ENCODE measurements at places on chromosomes 7 and 10. TPM values are rescaled to one million over a fixed set of nuclear protein-coding genes. Genes with fewer than 3 reads are reported as not detected.

FKBP6 gene
- total RNA-seq = not detected

PCDH15 gene
- 0.64 TPM for total RNA-seq

SNX10 gene
- total RNA-seq = 6.1 TPM

HPSE2 gene
- not detected for total RNA-seq

VIPR2 gene
- total RNA-seq = not detected

- no peak for DNase-seq
Measured at GRCh38 chr10:60989400-60989876, 45.5 kb upstream of the RHOBTB1 start.

DNA sequence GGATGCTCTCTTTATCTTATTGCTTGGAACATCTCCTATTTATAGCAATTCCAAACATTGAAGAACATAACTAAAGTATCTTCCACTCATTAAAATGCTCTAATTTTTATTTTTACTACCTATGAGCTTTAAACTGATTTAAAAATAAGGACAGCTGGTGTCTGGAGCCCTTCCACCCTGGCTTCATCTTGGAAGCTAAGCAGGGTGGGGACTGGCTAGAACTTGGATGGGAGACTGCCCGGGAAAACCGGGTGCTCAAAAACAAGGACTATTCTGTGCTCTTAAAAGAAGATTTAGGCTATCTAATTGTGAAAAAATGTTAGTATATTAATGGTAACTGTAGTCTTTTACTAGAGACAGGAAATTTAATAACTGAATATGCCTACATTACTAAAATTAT lies 69.2 kb downstream of the ARMC3 start:
- no peak for DNase-seq

- DNase-seq = no peak
Measured at GRCh38 chr10:47169581-47169980, 130.4 kb upstream of the GDF10 start.

DNA sequence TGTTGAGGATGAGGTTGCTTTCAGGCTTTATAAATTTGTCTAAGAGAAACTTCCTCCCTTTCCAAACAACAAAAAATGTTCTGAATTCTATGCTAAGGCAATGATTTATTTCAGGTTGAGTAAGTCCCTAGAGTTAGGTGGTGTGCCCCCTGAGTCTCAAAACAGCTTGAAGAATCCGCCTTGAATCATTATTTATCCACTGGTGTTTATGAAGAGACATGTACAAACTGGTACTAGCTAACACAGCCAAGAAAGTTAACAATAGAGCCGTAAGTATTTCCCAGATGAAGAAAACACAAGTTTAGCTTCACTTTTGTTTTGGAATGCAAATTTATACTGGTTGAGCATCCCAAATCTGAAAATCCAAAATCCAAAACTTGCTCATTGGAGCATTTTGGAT lies 66.2 kb upstream of the SRPK2 start:
- no peak for DNase-seq

- no peak for DNase-seq
Measured at GRCh38 chr10:78584266-78584665, 484.5 kb upstream of the ZMIZ1 start.

DNA sequence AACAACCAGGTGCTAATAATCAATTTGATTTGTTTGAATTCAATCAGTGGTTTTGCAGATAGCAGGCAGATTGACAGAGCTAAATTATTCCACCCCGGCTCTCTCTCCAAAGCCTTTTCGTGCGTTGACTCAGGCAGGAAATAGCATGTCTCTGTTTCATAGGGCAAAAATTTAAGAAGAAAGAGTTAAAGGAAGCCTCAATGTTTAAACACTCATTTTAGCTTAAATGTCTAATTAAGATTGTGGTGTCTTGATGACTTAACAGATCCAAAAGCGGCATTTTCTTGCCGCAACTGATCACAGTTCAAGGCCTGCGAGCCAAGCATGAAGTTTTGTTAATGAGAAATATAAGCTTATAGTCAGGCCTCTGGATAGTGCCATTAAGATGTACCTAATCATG lies 1051.1 kb upstream of the AUTS2 start:
- DNase-seq = no peak

DNA sequence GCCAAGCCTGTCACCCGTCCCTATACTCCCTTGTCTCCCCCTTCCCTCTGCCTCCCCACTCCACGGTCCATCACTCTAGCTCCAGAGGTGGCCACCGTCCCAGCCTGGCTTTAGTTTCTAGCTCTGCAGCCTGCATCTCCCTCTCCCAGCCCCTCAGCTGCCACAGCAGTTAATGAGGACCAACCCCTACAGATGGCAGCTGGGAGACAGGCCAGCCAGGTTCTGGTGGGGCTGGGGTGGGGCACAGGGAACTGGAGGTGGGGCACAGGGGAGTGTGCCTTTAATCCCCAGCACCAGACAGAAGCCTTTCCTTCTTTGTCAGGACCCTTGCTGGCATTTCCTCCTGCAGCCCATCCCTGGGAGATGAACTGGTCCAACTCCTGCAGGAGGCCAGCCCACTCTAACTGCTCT lies 21.1 kb downstream of the UNC5B start:
- no peak for DNase-seq

DNA sequence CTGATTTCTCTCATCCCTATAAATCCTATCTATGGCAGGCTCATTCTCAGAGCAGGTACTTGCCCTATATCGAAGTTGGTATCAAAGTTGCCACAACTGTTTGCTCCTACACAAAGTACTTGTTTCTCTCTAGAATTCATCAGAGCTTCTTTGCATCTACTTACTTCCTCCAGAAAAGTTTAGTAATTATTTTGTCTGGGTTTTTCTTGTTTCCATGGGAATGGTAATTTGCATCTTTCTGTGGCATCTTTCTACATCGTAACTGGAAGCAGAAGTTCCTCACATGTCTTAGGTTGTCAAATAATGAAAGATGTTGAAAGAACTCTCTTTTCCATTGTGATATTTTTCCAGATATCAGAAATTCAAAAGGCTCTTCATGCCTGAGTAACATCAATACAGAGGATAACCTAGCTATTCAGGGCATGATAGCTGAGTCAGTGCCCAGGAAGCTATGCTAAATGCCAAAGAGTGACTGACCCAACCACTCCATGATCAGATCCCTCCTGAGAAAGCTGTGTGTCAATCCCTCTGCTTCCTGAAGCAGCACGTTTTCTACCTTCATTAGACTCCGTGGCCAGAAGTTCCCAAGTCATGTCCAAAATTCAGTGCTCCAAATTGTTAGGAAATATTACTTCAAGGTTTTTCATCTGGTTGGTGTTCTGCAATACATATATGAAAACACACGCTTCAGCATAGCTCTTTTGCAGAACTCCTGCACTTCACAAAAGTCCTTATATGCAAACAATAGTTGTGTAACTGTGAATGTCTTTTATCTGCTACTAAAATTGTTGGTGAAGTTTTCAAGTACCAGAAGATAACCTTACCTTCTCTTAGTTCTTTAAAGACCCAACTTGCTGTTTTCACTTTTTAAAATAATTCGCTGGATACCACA lies 216.5 kb downstream of the VTI1A start:
- DNase-seq = no peak

- no peak for DNase-seq
Measured at GRCh38 chr7:14938181-14938580, 35.6 kb upstream of the DGKB start.

DNA sequence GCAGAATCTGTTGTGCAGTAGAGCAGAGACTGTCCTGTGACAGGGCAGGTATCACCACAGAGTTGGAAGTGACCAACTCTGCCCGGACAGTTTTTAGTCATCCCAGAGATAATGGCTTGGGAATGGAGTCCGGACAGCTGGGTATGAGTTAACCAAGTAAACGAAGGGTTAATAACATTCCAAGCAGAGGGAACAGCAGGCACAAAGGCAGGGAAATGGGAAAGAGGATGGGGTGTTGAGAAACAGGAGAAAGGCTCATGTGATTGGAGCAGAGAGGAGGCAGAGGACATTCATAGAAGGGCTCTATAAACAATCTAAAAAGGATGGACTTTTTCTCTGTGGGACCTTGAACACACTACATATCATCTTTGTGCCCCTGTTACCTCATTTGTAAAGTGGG lies 132.2 kb upstream of the YAE1 start:
- no peak for DNase-seq

- DNase-seq = no peak
Measured at GRCh38 chr10:109587366-109587765, 335.9 kb downstream of the XPNPEP1 start.

GRCh38 chr7:2107386-2108070 lies 125.2 kb downstream of the MAD1L1 start:
- DNase-seq = no peak

DNA sequence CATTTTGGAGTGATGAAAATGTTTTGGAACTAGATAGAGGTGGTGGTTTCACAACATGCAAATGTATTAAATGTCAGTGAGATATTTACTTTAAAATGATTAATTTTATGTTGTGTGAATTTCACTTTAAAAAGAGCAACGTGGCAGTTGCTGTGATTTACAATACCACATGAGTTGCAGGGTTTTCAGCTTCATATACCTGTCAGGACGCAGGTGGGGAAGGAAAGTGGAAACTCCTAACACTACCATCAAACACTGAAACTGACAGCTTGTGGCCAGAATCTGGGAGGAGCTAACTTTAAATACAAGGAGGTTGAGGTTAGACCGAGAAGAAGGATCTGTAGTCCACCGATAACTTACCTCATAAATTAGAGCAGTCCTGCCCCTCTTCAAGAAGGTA lies 168.9 kb upstream of the TMEM72 start:
- DNase-seq = no peak

DNA sequence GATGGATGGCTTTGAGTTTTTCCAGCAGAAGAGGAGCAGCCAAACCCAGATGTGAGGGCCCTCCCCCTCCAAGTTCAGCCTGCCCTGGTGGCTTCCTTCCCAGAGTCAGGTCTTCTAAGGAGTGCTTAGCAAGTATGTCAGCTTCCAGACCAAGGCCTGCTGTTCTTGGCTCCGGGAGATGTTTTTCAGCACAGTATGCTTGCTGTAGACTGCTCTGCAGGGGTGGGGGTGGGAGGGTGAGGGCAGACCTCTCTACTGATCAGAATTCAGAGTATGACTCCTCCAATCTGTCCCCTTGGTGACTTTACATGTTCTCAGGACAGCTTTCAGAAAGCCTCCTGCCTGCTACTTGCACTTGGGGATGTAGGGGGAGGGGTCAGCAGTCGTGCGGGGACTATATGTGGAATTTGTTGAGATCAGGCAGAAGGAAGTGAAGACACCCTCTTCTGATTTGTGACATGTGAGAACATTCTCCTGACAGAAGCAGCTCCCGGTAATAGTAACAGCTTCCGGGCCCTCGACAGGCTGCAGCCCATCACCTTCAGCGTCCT lies 516.4 kb upstream of the ZMIZ1 start:
- DNase-seq = no peak

- no peak for DNase-seq
Measured at GRCh38 chr7:114416129-114416990, 1.7 kb downstream of the FOXP2 start.

DNA sequence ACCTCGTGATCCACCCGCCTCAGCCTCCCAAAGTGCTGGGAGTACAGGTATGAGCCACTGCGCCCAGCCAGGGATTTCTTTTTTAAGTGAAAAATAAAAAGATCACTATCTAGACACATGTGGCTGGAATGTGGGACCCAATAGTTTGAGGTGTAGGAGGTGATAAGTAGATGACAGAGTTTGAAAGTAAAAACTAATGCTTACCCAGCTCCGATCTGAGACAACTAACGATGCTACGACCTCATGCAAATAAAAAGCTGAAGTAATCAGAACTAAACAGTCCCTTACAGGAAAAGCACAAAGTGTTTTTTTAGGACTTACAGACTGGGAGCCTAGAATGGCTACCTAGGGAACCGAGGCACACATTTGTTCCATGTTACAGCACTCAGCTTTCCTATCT lies 23.0 kb downstream of the PCGF6 start:
- DNase-seq = no peak

GRCh38 chr7:157874870-157875229 lies 538.0 kb downstream of the DNAJB6 start:
- no peak for DNase-seq

DNA sequence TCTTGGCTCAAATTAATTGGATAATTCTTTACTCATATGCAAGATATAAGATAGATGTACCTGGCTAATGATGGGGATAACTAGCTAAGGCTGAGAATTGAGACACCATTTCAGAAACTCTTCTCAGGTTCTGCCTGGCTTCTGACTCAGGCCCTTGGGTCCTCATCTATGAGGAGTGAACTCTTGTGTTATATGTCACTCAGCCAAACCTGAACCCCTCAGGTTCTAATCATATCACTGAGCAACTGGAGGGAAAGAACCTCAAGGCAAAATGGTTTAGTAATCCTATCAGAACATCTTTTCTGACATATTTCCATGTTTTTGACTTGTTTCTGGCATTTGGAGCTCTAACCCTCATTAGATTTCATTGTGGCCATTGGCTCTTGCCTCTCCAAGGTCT lies 100.4 kb downstream of the CPED1 start:
- no peak for DNase-seq

GRCh38 chr7:39838326-39838725 lies 111.7 kb upstream of the CDK13 start:
- no peak for DNase-seq

DNA sequence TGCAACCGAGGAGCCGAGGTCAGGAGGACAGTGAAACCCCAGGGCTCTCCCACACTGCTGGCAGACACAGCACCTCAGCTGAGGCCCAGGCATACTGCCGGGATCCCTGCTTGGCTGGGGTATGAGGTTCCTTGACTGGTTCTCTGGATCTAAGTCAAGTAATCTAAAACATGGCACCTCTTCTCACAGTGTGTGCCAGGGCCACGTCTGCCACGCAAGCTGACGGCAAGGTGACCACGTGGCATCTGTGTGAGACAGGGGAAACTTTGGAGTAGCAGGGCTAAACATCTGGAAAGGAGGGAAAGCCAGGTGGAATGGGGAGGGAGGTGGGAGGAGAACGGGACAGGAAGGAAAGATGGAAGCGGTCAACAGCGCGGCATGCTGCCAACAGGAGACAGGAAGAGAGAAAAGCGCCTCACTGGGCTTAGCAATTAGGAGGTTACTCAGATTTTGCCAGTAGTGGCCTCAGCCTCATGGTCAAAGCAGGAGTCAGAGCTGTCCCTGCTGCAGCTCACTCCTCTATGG lies 103.7 kb downstream of the CXCL12 start:
- no peak for DNase-seq

- no peak for DNase-seq
Measured at GRCh38 chr7:5339955-5340354, 57.2 kb downstream of the SLC29A4 start.

DNA sequence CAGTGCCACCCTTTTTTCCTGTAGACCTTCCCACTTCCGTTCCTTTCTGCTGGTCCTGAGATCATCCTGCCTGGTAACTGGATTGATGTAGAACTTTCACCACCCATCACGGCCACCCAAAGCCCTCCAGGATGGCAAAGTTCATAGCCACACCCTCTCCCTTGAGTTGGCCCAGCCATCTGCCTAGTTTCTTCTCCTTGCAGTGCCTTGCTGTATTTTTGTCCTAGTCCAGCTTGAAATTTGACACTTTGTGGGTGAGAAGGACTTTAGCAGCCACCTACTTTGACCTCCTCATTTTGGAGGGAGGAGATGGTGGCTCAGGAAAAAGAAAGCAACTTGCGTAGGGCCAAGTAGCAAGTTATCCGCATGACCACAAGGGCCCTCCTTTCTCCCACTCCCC lies 140.7 kb downstream of the BUB3 start:
- DNase-seq = no peak

GRCh38 chr10:74419491-74419951 lies 268.5 kb downstream of the ADK start:
- DNase-seq = no peak
